ENCODE measurements at places on chromosomes 1 and 21.

- DNase-seq: no peak
Observed at GRCh38 chr1:38804062-38804886, 55.3 kb downstream of the RRAGC start.

DNA sequence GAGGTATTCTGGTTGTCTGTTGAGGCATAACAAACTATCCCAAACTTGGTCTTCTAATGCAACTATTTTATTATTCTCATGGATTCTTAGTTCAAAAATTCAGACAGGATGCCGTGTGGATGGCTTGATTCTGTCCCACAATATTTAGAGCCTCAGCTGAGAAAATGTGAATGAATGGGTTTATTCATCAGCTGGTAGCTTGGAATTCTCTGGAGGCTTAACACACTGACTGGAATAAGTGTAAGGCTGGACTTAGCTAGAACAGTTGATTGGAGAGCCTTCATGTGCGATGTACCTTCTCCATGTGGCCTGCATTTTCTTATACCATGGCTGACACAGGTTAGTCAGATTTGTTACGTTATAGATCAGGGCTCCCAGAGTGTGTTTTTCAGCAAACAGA, 30.8 kb downstream of the TNNI3K start:
- DNase-seq: no peak

- no peak for DNase-seq
Observed at GRCh38 chr1:107536266-107536665, 395.4 kb downstream of the NTNG1 start.

GRCh38 chr1:20386323-20387081, 95.8 kb downstream of the VWA5B1 start:
- no peak for DNase-seq

Data from suprapubic skin (tissue), 4 donors.